ENCODE measurements at places on chromosomes 16 and 17.

DNA sequence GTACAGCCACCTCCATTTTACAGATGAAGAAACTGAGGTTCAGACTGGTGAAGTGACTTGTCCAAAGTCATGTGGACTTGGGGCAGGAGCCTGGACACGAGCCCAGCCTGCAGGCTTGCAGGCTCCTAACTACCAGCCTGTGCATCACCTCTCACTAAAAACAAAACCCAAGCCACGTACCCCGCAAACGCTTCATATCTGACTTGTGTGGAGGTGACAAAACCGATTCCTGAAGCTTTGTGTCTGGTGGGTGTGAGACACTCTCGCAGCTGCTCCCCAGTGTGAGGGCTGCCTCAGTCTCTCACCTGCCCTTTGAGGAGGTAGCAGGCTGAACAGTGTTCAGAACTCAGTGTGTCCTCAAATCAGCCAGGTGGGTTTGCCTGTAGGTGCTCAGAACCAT lies 8.4 kb downstream of the HNF1B start:
- no peak for DNase-seq

- DNase-seq: no peak
These were observed 9.0 kb upstream of the ZNF689 start for GRCh38 chr16:30619202-30619601.

GRCh38 chr16:80564394-80564793 lies 23.6 kb downstream of the DYNLRB2 start:
- no peak for DNase-seq

DNA sequence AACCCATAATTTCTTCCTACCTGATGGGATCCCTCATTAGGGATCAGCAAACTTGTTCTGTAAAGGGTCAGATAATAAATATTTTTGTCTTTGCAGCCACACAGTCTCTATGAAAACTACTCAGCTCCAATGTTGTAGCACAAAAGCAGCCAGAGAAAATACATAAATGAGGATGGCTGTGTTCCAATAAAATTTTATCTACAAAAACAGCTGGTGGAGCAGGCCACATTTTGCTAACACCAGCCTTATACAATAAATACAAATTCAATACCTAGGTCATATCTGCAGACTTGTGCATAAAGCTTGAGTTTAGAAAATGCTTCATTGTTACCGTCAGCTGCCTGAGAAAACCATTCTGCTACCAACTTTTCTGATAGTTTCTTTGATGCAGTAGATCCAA lies 38.4 kb upstream of the INTS2 start:
- no peak for DNase-seq

DNA sequence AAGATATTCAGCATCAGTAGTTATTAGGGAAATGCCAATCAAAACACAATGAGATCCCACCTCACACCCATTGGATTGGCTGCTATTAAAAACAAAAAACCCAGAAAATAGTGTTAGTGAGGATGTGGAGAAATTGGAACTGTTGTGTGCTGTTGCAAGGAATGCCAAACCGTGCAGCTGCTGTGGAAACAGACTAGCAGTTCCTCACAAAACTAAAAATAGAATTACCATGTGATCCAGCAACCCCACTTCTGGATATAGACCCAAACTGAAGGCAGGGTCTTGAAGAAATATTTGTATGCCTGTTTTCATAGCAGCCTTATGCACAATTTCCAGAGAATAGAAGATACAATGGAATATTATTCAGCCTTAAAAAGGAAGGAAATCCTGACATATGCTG lies 46.0 kb downstream of the FOXK2 start:
- DNase-seq: no peak

GRCh38 chr17:80002690-80003490 lies 32.8 kb downstream of the TBC1D16 start:
- DNase-seq: no peak

- DNase-seq: no peak
These were observed 60.5 kb downstream of the CREBBP start for GRCh38 chr16:3819746-3820724.

DNA sequence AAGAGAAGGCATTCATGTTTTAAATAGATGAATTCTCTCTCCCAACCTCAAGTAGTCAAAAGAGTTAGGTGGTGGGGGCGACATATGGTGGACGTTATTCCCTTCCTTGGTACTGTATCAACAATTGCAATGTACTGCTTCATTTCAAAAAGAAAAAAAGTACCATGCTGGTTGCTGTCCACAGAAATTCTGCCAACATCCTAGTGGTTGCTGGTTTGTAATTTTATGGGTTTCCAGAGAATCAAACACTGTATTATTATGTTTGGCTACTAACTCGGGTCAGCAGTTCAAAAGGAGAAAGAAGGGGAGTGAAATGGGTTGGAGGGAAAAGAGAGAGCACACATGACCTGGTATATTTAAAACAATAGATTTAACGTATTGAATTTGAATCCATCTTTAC lies 61.1 kb upstream of the KCNJ16 start:
- DNase-seq: no peak

DNA sequence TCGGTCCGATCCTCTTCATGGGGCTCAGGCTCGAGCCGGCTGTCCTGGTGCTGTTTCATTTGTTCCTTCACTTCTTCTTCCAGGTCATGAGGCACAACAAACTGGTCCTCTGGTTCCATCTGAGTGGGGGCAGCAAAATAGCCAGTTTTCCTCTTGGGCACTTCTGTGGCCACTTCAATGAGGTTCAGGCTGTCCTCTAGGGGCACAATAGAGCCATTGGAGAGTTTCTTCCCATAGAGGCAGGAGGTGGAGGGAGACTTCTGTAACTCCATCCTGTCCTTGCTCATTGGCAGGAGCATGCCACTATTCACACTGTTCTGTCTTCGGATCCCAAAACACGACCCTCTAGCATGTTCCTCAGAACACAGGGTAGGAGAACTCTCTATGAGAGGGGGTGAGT lies 22.9 kb downstream of the MARVELD3 start:
- no peak for DNase-seq

DNA sequence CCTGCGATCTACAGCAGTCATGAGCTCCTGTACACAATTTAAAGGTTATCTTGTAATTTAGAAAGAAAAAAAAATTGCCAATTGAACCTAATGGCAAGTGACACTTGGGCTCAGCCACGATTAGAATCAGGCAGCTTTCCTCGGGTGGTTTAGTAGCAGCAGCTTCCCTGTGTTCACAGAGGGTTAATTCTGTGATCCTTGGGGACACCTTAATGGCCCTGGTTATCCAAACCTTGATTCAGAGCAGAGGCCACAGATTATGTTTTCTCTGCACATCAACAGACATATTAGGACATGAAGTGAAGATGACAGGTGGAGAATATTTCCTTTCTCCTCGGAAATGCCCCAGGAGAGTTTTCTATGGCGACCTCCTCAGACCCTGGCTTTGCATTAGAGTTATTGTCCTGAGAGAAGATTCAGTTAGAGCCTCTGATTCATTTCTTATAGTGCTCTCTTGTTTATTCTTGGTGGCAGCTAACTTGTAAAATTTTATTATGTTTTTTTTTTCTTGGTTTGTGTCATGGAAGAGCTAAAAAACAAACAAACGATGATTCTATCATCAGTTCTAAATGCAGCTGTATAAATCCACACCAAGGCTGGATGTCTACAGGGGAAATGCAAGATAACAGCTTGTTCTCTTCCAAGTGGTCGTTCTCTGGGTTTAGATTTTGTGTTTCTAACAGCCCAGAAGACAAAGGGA lies 351.2 kb upstream of the DYNLRB2 start:
- DNase-seq: no peak

GRCh38 chr17:36920032-36921005 lies 17.0 kb upstream of the LHX1 start:
- DNase-seq: no peak

DNA sequence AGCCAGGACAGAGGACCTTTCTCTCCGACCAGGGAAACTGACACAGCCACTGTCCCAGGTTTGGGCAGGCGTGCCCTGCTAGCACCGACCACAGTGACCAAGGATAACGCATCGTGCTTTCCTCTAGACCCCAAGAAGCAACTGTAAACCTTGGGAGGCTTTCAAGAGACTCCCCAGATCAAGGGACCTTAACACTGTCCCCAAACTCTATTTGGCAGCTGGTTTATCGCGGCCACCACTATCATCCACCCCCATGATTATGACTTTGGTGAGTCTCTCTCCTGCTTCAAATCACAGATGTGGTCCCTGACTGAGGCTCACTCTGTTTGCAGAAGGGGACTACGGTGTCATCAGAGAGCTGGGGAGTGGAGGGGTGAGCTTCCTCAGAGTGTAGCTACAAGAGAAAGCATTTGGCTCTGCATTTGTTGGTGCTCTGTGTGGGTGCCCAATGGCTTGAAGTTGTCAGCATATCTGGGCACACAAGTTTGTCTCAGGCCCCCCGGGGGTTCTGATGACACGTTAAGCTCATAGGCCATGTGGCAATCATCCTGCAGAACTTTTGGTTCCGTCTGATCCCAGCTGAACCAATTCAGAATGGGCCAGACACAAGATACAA lies 408.0 kb downstream of the SLC39A11 start:
- no peak for DNase-seq

- no peak for DNase-seq
These were observed 193.1 kb upstream of the FOXF1 start for GRCh38 chr16:86316967-86317812.

GRCh38 chr16:27515874-27516353 lies 33.8 kb downstream of the GTF3C1 start:
- no peak for DNase-seq

DNA sequence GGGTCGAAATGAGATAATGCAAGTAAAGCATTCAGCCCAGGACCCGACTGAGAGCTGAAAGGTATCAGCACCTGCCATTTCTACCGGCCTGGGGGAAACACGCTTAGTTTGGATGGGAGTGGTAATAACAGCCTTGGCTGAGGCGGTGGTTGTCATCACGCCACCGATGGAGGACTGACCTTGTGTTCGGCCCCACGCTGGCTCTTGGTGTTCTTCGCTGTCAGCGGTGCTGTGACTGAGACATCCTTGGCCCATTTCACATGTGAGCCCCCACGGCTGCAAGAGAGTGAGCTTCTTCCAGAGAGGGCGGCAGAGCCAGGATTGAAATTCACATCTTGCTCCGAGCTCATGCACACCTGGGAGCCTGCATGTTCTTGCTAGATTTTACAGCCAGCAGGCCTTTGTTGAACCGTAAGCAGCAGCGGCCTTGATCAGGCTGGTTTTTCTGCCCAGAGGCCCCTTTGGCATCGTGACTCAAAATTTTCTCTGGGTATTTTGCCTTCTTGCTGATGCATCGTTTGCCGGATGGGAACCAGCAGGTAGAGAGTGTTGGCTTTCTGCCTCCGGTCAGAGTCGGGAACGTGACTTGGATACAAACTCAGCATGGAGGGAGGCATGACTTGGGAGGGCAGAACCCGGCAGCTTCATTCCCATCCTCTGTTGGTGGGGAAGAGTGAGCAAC lies 341.5 kb downstream of the SNX29 start:
- DNase-seq: no peak

GRCh38 chr16:58187092-58187491 lies 10.8 kb downstream of the CSNK2A2 start:
- no peak for DNase-seq

GRCh38 chr16:89375021-89375420 lies 115.3 kb downstream of the ANKRD11 start:
- DNase-seq: no peak

GRCh38 chr17:59620518-59621259 lies 994 bp downstream of the CLTC start:
- DNase-seq: no peak

DNA sequence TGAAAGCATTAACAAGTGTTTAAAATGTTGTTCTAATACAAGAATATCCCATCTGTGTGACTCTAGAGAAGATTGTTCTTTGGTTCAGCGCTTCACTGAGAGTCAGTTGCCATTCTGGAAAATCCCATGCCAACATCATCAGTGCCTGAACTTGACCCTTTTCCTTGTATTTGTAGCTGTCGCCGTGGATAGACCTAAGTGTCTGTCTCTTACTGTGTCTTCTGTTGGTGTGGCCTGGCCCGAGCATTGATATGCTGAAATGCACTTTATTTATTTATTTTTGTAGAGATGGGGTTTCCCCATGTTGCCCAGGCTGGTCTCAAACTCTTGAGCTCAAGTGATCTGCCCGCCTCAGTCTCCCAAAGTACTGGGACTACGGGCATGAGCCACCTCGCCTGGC lies 76.0 kb downstream of the MYH11 start:
- no peak for DNase-seq

DNA sequence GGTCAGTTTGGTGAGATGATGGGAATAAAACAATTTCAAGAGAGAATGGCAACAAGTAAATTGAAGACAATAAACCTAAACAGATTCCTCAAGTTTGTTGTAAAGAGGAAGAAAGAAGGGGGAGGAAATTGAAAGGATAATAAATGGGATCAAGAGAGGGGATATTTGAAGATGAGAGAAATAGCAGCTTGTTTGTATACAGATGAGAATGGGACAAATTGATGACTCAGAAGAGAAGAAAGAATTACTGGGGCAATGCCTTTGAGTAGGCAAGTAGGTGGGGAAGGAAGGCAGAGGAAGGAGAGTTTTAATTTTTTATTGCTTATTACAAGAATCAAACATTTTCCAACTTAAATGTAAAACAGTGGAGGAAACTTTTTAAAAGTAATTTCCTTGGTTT lies 98.3 kb downstream of the CHD9 start:
- no peak for DNase-seq

DNA sequence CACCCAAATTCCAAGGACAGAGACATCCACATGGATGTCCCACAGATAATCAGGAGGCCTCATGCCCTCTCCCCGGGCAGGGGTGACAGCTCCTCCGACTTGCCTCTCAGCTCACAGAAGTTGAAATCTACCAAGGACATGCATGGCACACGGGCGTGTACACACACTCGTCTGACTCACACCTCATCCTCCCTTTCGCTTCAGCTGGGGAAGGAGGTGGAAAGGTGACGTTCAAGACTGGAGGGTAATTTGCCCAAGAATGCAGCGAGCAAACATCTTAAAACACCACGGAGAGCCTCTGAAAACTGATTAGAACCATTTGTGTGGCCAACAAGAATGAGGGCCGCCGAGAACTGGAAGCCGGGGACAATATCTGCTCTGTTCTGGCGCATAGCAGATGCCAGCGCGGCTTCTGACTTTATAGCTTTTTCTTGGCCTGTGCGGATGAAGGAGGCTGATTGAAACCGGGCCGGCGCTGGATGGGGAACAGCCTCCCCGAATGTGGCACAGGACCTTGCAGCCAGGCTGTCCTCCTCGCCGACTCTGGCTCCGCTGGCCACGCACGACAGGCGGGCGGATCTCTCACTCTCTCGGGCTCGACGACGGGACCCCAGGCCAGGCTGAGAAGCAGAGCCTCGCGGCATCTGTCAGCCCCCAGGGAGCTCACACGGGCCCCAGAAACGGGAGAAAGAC lies 100.9 kb downstream of the C16orf95 start:
- no peak for DNase-seq

- no peak for DNase-seq
These were observed 5.5 kb upstream of the MNT start for GRCh38 chr17:2406271-2406902.

All from activated CD8-positive, alpha-beta memory T cell treated with anti-CD3 and anti-CD28 coated beads for 4 hours (primary cell).